ENCODE measurements at places on chromosomes 12 and 14.
A peak's percentile ranks its signal among the peaks of the same experiment; 100 is the strongest.

- H3K4me3 ChIP-seq = no peak overlapping the region
- no peaks in the 10 kb centered on the region for H3K36me3 ChIP-seq
- peaks cover 62% of the 10 kb centered on the region for H3K4me1 ChIP-seq
- H3K27ac ChIP-seq = peak overlapping the region; percentile 76
- DNase-seq = peak; percentile 37
Observed at GRCh38 chr14:23444314-23444713, 8.9 kb upstream of the MYH7 start.

DNA sequence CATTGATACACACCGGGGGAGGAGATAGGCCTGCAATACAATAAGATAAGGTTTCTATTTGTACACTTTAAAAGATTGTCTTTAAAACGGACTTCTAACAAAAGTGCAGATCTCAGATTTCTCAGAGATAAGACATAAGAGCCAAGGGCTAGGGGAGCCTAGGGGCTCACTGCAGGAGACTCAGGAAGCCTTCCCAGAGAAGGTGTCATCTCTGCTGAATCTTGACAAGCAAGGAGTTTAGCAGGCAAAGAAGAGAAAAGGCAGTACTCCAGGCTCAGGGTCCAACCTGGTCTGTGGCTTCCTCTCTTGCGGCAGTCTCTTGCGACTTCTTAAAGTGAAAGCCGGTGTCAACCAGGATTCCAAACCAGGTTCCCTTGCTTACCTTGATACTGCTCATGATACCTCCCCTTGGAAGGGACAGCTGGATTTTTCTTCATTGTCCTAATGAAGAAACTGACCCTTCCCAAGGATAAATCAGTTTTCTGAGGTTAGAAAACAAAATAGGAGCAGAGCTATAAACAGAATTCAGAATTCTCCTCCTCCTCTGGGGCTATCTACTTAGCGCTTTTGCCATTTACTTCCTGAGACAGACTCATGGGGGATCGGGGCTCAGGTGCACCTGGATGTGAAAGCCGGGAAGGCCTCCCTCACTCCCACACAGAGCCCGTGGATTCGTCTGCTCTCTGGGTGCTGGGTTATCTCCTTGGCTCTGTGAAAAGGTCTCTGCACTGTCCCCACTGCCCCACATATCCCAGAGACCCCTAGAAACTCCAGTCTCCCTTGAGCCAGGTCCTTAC is 1.7 kb upstream of the SCNN1A start:
- peak overlapping the region; percentile 17 for H3K27ac ChIP-seq
- no peaks in the 10 kb centered on the region for H3K27me3 ChIP-seq
- peaks cover 15% of the 10 kb centered on the region for H3K4me1 ChIP-seq
- DNase-seq = no peak

DNA sequence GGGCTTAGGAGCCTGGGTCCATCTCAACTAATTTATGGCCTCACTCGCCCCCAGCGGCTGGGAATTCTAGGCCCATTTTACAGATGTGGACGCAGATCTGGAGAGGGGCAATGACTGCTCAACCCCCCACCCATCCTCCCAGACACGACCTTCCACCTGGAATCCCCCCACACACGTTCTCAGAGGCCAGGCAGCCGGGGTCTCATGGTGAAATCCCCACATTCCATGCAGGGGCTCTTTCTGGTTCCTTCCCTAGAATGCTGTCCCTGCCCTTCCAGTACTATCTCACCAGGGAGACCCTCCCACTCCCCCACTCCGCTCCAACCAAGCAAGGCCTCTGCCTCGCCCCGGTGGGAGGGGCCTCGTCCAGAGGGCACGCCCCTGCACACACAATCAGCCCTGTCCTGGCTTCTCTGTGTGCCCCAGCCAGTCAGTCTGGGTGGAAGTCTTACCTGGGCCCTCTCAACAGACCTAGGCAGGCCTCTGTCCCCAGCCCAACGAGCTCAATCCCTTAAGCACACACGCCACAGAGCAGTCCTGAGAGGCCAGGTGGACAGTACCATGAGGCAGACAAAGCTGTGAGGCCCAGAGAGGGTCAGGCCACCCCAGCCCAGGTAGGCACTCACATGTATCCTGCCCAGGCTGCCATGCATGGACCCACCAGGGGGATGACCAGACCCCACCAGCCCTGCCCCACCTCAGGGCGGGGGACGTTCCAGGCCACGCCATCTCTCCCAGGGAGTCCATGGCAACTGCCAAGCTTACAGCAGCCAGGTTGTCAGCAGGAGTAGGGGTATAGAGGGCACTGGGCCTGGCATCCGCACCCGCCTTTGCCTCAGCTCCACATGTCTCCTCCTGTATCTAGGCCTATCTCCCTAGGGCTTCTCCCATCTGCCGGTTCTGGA is 1.3 kb upstream of the ANKRD9 start:
- DNase-seq = peak; percentile 62
- no peaks in the 10 kb centered on the region for H3K27me3 ChIP-seq
- peaks cover 7% of the 10 kb centered on the region for H3K36me3 ChIP-seq
- peak overlapping the region; percentile 81 for H3K4me3 ChIP-seq
- peak overlapping the region; percentile 84 for H3K27ac ChIP-seq

DNA sequence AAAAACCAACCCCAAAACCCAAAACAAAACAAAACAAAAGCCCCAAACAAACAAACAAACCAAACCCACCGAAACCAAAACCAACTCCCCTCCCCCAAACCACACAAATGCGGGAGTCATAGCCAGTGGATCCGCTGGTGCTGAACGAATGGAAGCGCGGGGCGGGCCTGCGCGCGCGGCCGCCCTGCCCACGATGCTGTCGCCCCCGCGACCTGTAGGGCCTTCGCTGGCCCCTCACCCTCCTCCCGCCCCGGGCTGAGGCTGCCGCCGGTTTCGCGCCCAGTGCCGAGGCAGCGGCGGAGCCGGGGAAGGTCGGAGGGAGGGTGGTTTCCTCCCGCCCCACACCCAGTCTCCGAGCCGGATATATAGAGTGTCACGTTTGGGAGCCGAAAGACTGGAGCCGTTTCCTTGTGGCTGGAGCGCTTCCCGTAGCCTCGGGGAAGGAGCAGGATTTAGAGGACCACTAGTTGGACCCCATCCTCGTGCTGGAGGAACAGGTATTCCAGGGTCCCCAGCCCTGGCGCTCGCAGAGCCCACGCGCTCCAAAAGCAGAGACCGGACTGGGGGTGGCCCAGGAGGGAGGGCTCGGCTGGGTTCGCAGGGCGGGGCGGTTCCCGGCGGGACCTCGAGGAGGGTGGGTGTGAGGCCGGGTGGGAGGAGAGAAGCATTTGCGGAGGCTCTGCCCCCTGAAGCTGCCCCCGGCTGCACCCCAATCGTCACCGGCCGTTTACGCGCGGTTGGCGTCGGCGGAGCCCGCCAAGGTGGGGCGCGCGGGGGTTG is at the start of gene FAR2:
TSS of gene FAR2 (plus strand) at position 368 of the 780 bp plus-strand sequence. CDS start 121,172 bp downstream, outside the sequence.
- H3K27ac ChIP-seq = peak within 1 kb of the TSS; percentile 75
- H3K4me1 ChIP-seq = peaks cover 16% of the 10 kb centered on the region
- H3K4me3 ChIP-seq = peak within 1 kb of the TSS; percentile 73
- H3K36me3 ChIP-seq = no peaks in the 10 kb centered on the region

DNA sequence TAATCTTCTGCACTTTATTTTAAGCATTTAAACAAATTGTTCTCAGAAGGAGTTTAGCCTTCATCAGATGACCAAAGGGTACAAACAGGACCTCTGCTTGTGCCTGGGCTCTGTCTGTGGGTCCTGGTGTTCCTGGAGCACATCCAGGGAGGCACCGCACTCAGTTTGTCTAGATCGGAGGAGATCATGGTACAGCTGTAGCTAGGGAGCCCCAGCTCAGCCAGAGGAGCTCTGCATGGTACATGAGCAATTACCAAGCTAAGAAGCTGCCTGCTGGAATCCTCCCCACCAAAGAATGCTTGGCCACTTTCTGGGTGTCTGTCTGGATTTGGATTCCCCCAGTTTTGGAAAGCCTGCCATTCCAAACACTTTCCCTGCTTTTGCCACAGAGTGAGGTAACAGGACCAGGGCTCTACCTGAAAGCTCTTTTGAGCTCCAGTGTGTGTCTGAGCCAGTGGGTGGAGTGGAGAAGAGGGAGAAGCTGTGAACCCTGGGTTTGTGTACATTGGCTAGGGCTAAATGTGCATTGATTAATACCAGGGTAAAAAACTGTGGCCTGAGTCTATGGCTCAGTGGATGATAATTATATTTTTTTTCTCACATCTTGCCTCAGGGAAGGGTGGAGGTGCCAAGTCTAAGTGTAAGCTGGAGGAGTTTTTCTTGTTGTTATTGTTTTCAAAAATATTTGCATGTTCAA is 163.7 kb upstream of the IGF1 start:
- no peaks in the 10 kb centered on the region for H3K36me3 ChIP-seq
- no peak for DNase-seq
- no peak overlapping the region for H3K4me3 ChIP-seq
- H3K27ac ChIP-seq = no peak overlapping the region

DNA sequence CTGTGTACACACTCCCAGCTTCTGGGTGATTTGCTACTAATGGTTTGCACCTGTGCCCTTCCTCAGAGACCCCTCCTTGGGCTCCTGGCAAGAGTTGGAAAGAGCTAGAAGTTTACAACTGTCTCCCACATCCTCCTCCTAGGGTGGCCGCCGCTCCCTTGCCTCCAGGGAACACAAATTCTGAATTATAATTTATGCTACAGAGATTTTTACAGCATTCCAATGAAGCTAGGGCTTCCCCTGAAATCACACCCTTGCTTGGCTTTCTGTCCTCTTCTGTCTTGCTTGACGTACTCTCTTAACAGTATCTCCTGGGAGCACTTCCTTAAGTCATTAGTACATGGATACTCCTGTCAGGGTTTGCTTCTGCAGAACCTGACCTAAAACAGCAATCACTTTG is 180.2 kb downstream of the KCNA5 start:
- no peaks in the 10 kb centered on the region for H3K36me3 ChIP-seq
- no peak overlapping the region for H3K4me3 ChIP-seq
- no peaks in the 10 kb centered on the region for H3K4me1 ChIP-seq
- H3K27ac ChIP-seq = no peak overlapping the region
- no peak for DNase-seq

DNA sequence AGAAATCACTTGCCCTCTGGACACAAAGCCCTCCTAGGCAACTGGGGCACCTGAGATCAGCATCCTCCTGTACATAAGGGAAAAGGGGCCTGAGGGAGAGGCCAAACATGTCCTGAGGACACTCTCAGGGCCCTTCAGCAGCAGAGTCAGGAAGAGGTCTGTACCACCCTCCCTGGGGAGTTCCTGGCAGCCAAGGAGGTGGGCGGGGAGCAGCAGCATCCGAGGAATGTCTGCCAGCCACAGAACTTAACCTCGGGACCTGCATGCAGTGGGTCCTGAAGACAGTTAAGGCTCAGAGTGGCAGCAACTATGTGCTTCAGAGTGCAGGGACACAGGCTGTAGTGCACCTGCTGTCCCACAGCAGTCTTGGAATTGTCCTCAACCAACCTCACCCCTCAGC is 62.1 kb downstream of the SPTB start:
- H3K27ac ChIP-seq = peak overlapping the region; percentile 42
- H3K4me3 ChIP-seq = no peak overlapping the region
- peaks cover 28% of the 10 kb centered on the region for H3K4me1 ChIP-seq
- peak; percentile 23 for DNase-seq

GRCh38 chr14:38078393-38078792 is 129.3 kb upstream of the SSTR1 start:
- H3K4me1 ChIP-seq = no peaks in the 10 kb centered on the region
- no peaks in the 10 kb centered on the region for H3K27me3 ChIP-seq
- H3K36me3 ChIP-seq = no peaks in the 10 kb centered on the region
- H3K27ac ChIP-seq = no peak overlapping the region
- no peak for DNase-seq

- no peak overlapping the region for H3K4me3 ChIP-seq
- peaks cover 4% of the 10 kb centered on the region for H3K4me1 ChIP-seq
- H3K36me3 ChIP-seq = no peaks in the 10 kb centered on the region
Observed at GRCh38 chr12:132248453-132249167, 80.8 kb downstream of the GALNT9 start.

GRCh38 chr14:68862954-68863594 is 70.2 kb upstream of the ZFP36L1 start:
- no peaks in the 10 kb centered on the region for H3K27me3 ChIP-seq
- no peak overlapping the region for H3K4me3 ChIP-seq
- no peaks in the 10 kb centered on the region for H3K4me1 ChIP-seq

- no peak overlapping the region for H3K27ac ChIP-seq
- no peak overlapping the region for H3K4me3 ChIP-seq
- H3K27me3 ChIP-seq = no peaks in the 10 kb centered on the region
Observed at GRCh38 chr12:49873361-49873934, 30.3 kb downstream of the FAIM2 start.
